Stomach (tissue), 19 donors: ENCODE measurements at places on chromosomes 6 and 20. TPM values are rescaled to one million over a fixed set of nuclear protein-coding genes. Genes with fewer than 3 reads are reported as not detected.

Gene SNHG17
- 43.7 TPM for polyA plus RNA-seq

Gene FITM2
- 0.46 TPM for polyA plus RNA-seq

Gene EFCAB8
- polyA plus RNA-seq, result not detected

Gene TREM1
- polyA plus RNA-seq, result not detected

Gene SIRPB1
- polyA plus RNA-seq, result 3.1 TPM

Gene CST7
- 8.3 TPM for polyA plus RNA-seq

Gene KHDRBS2
- polyA plus RNA-seq, result not detected

Gene PIGU
- polyA plus RNA-seq, result 10.9 TPM

Gene CST8
- not detected for polyA plus RNA-seq

Gene ADGRG6
- polyA plus RNA-seq, result 1.1 TPM

Gene PBOV1
- not detected for polyA plus RNA-seq

Gene SLA2
- 0.25 TPM for polyA plus RNA-seq

Gene EYS
- polyA plus RNA-seq, result not detected

Gene TREM2
- polyA plus RNA-seq, result 0.23 TPM

Gene KHDC1L
- not detected for polyA plus RNA-seq

Gene CAPN11
- polyA plus RNA-seq, result 0.19 TPM

Gene SHLD1
- 7.6 TPM for polyA plus RNA-seq

Gene KCNQ5
- 0.15 TPM for polyA plus RNA-seq

Gene CCN2
- 45.4 TPM for polyA plus RNA-seq

Gene ARMC2
- polyA plus RNA-seq, result 0.46 TPM

Gene YWHAB
- polyA plus RNA-seq, result 135 TPM

Gene PPP1R14C
- polyA plus RNA-seq, result 0.25 TPM

Gene ERMARD
- 19.8 TPM for polyA plus RNA-seq

Gene PGC
- 26,682 TPM for polyA plus RNA-seq

Gene TBX18
- 0.12 TPM for polyA plus RNA-seq

Gene SAMHD1
- polyA plus RNA-seq, result 64.4 TPM

Gene C6orf132
- 40.5 TPM for polyA plus RNA-seq

Gene SYCP2L
- 0.15 TPM for polyA plus RNA-seq

Gene OR14J1
- polyA plus RNA-seq, result not detected

Gene PRL
- not detected for polyA plus RNA-seq
